Erythroblast (primary cell): ENCODE measurements at places on chromosomes 4 and X.

- no peak for DNase-seq
Observed at GRCh38 chr4:155468282-155468681, 91.5 kb upstream of the MAP9 start.

GRCh38 chrX:12974305-12974795 is 560 bp upstream of the TMSB4X start:
- peak; percentile 79 for DNase-seq

- no peak for DNase-seq
Observed at GRCh38 chr4:16759931-16760582, 138.4 kb downstream of the LDB2 start.

DNA sequence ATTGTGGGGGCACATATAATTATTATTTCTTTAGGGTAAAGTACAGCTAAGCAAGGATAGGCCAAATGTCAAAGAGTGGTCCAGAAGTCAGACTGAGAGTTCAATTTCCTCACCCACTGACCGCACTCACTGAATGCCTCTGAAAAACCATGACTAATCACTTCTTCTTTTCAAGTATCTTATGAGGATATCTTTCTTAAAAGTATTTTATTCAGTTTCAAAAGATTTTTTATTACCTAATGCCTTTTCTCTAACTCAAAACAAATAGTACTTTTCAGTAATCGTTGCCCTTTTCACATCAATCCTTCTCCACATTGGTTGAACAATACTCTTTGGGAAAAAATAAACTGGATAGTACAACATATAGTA is 61.7 kb upstream of the CAMK2D start:
- no peak for DNase-seq

GRCh38 chr4:102423375-102423774 is 77.8 kb upstream of the NFKB1 start:
- DNase-seq, result no peak

DNA sequence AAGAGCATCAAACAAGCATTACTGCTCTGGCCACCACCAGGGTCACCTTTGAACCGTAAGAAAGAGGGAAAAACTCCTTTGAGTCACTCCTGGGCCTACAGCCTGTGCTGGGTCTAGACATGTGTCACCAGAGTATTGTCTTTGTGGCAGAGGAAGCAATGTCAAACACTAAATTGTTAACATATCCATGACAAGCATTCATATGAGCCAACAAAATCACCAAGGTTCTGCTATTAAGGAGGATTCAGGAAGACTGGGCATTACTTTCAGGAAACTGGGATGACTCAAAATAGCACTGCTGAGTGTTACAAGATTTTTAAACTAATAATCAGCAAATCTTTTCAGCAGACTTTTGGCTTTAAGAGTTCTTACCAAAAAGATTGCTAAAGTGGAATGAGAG is 28.1 kb downstream of the LGI2 start:
- DNase-seq, result no peak

- DNase-seq, result no peak
Observed at GRCh38 chrX:111511477-111511876, at the start of gene SERTM2. SERTM2 (plus strand) TSS chrX:111511645; CDS start chrX:111518858, 7,213 bp downstream.

DNA sequence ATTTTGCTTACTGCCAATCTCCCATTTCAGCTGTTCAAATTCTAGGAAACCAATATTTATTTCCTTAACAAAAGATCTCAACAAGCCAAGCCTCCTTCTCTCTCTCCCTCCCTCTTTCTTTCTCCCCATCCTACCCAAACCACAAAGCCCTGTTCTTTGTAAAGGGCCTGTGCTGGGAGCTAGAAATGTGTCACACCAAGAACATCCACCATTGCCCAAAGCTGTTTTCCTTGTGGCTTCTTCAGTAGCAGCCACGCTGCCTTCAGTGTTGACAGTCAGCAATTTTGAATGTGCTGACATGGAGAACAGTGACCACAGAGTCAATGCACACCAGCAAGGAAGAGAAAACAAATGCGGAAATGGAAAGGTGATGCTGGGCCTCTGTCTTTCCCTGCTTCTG is 203.0 kb downstream of the MAML3 start:
- no peak for DNase-seq

DNA sequence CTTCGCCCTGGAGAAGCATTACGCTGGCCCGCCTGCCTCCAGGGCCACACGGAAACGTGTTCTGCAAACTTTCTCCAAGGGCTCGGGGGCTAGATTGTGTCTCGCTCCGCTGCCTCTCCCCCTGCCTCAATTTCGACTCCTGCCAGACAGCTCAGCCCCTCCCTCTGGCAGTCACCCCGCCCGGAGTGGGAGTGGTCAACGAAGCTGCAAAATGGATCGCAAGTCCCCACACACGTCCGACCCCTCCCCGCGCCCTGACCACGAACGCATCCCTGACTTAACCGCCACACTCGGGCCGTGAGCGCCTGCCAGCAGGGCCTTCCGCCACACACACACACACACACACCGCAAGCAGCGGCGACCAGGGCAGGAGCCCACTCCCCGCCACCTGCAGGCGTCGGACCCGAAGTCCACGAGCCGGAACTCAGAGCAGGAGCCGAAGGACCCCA is 47.0 kb upstream of the NKAP start:
- no peak for DNase-seq

DNA sequence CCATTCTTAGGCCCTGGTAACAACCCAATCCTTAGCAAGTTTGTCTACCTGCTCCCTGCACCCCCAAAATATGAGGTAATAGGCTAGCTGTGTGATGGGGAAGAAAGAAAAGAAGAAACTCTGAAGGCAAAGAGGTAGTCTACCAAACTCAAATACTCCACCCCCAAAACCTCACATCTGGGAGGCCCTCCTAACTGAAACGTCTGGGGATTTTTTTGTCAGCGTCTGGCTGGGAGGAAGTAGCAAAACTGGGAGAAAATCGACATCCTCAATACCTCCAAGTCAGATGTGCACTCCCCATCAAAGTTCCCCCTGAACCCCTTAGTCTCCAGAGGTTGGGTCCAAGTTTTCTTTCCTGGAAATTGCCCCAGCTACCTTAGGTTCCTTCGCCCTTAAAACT is 1.0 kb downstream of the LAMP2 start:
- DNase-seq, result no peak

GRCh38 chr4:113447769-113448168 is 313.8 kb downstream of the CAMK2D start:
- DNase-seq, result no peak

DNA sequence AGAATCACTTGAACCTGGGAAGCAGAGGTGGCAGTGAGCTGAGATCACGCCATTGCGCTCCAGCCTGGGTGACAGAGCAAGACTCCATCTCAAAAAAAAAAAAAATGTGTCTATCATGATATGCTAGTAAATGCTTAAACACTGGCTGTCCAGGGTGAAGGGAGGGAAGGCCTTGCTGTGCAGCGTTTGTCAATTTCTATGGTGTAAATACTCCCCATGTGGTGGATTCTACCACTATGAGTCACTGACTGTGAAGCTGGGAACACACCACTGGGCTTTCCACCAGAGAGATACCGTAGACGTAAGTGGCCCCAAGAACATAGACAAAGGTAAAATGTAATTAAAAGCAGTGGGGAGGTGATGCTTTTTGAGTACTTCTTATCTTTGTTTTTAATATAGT is 51.3 kb upstream of the LEF1 start:
- no peak for DNase-seq

- peak; percentile 26 for DNase-seq
Observed at GRCh38 chr4:161320377-161320776, 843.4 kb downstream of the FSTL5 start.

DNA sequence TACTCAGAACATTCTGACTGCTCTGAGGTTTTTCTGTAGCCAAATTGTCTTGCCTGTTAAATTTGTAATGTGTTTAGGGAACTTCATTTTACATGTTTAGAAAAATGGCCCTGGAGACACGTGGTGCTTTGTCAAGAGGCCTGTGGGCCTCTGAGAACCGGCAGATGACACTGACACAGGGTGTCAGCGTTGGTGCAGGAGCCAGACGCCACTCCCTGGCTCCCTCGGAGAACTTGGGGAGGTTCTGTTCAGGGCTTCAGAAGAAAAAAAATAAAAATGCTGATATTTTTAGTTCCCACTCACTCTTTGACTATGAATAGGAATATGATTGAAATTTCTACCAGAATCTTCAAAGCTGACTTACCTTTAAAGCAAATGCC is 190.9 kb upstream of the GATB start:
- DNase-seq, result no peak

DNA sequence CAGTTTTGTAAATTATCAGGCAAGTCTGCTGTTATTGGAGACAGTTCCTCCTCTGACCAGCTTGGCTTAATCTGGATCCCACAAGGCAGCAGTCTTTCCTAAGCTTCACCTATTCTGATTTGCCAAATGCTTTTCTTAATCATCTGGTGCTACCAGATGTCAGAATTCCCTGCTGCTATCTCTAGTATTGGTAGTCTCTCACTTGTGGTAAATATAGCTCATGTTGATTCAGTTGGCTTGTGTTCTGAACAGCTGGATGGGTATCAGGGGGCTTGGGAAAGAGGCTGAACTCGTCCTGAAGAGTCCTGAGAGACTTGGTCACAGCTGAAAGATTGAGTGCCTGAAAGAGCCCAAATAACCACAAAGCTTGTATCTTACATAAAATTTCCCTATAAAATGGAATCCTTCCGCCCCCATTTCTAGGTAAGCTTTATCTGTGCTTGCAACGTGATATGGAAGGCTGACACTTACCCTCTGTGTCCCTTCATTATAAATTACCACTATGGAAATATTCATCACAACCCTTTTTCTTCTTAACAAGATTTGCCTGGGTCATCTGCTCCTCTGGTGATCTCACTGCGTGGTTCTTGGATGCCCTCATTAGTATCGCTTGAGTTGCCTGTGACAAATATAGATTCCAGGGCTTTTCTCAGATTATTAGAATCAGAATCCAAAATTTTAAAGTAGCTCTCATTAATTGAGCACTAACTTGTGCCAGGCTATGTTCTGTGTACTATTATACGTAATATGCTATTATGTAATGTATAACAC is 104.1 kb upstream of the GPRIN3 start:
- no peak for DNase-seq

- DNase-seq, result peak; percentile 33
Observed at GRCh38 chr4:158015241-158015640, 157.6 kb downstream of the GASK1B start.

GRCh38 chr4:133275246-133275645 is 126.2 kb downstream of the PCDH10 start:
- DNase-seq, result no peak

- no peak for DNase-seq
Observed at GRCh38 chrX:2965965-2966364, 36.8 kb upstream of the ARSD start.

DNA sequence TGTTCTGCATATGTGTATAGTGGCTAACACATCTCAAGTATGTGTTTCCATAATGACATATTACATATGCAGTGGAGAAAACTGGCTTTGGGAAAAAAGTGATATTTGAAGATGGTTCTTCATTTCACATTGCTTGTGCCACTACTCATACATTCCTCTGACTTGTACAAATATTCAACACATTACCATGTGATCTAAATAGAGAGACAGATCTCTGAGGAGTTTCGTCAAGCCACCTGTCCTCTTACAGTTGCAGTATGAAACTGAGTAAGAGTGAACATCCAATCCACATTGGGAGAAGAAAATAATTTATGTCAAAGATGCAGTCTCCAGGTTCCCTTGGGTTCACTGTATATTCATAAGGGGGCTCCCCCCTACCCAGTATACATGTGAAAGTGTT is 123.9 kb downstream of the KDR start:
- no peak for DNase-seq

DNA sequence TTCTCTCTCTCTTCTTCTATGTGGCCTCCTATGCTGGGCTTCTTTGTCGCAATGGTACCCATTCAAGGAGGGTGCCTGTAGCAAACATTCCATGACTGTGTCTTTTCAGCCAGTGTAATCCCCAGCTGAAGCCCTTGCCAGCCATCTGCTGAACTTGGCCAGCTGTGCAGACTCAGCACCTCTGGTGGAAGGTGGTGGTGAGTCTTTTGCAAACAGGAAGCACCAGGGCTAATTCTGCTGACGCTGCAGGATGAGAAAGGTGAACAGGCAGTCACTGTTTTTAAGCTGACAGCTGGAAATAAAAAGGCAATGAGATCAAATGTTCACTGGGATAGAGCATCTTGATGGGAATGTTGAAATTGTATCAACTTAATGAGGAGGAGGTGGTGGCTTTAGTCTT is 298.7 kb upstream of the CLNK start:
- DNase-seq, result no peak

DNA sequence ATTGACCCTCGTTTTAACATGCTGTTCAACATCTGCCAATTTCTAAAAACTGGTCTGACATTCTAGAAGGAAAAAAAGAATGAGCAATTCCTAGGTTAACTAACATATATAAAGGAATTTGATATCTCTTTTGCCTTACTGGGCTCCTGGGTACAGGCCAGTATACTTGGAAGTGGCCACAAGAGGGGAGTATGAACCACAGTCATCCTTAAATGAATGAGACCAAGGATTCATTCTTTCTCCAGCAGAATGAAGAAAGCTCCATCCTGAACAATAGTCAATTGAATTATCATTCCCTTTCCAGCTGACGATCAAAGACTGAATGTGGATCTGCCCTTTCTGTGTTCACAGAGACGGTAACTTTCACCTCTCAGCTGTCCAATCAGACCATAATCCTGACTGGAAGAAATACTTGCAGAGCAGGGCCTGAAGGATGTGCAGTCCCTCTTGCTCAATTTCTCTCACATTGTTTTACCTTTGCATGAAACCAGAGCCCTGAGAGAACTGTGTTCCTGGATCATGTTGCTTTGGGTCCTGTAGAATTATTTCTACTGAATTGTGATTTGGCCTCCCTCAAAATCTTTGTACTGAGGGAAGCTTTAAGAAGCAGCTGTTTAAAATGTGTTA is 14.8 kb upstream of the SPARCL1 start:
- no peak for DNase-seq
